ENCODE measurements at places on chromosomes 13 and 19. TPM values are rescaled to one million over a fixed set of nuclear protein-coding genes. Genes with fewer than 3 reads are reported as not detected.

FGF22 gene
- total RNA-seq: 0.44 TPM

ZNF726 gene
- total RNA-seq: 0.60 TPM

DNA sequence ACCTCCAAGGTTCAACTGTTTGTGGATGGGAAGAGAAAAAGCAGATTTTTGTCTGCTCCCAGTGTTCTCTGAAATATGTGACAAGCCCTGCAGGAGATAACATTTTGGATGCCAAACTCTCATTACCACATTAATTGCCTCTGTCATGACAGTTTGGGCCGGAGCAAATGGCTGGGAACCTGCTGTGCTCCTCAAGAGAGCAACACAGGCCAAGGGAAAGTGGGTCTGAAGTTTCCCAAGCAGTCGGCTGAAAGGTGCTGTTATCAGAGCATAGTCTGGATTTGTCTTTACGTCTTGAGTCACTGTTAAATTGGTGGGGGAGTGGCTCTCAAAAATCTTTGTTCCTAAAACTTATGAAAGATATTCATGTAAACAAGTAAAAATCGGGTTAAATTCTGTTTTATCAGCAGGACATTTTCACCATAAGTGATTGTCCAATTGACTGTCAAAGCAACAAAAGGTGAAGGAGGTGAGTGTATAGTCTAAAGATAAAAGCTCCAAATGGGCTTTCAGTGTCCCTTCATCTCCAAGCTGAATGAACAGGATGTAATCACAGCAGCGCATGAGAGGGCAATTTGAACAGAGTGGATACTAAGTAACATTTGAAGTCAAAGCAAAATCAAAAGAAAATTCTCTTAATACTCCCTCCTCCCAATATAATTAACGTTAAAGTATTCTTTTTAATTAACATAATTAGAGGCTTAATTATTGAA is 844.8 kb downstream of the PCDH17 start:
- DNase-seq: no peak

DNA sequence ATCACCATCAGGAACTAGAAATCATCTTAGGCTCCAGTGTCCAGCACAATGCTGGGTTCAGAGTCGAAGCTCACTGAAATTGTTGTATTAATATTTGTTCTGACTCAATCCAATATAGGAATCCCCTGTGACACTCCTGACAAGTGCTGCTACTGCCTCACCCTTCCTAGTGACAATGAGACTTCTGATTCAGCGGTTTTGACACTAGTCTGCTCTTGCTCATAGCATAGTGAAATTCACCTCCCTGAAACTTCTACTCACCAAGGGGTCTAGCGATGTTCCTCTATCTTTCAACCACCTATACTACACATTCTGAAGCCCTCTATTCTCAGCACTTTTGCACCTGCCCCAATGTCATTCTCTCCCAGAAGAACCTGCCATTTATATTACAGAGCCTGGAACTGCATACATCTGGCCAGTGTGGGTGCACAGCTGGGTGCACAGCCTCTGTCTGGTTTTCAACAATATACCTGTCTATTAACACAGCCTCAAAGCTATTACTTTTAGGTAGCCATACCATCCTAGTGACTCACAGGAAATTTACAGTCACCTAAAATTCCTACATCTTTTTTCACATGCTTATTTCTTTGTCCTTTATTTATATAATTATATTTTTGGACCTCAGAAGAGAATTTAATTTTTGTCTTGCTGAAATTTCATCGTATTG is 88.3 kb downstream of the DOCK9 start:
- DNase-seq: no peak

DNA sequence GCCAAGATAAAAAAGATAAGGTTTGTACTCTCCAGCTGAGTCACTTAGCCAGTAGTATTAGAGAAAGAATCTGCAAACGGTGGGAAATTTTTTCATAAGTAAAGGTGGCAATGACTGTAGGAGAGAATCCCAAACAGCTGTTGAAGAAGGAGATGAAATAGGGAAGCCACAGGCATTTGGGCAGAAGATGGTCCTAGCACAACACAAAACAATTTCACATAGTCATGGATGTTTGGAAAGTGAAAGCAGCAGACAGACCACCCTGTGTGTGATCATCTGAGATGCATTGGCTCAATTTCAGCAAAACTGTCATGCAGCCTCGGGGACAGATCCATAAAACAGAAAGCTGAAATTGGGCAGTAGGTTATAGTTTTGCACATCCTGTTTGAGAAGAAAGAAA is 2832.4 kb downstream of the PCDH9 start:
- DNase-seq: no peak

DNA sequence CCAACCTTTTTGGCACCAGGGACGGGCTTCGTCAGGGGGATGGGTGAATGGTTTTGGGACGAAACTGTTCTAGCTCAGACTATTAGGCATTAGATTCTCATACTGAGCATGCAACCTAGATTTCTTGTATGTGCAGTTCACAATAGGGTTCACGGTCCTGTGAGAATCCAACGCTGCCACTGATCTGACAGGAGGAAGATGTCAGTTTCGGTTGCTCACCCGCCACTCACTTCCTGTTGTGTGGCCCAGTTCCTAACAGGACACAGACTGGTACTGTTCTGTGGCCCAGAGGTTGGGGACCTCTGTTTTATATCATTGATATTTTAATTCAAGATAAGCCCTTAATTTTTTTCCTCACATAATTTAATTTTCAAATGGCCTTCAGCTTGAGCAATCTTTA is 26.7 kb upstream of the TDRD3 start:
- DNase-seq: no peak

DNA sequence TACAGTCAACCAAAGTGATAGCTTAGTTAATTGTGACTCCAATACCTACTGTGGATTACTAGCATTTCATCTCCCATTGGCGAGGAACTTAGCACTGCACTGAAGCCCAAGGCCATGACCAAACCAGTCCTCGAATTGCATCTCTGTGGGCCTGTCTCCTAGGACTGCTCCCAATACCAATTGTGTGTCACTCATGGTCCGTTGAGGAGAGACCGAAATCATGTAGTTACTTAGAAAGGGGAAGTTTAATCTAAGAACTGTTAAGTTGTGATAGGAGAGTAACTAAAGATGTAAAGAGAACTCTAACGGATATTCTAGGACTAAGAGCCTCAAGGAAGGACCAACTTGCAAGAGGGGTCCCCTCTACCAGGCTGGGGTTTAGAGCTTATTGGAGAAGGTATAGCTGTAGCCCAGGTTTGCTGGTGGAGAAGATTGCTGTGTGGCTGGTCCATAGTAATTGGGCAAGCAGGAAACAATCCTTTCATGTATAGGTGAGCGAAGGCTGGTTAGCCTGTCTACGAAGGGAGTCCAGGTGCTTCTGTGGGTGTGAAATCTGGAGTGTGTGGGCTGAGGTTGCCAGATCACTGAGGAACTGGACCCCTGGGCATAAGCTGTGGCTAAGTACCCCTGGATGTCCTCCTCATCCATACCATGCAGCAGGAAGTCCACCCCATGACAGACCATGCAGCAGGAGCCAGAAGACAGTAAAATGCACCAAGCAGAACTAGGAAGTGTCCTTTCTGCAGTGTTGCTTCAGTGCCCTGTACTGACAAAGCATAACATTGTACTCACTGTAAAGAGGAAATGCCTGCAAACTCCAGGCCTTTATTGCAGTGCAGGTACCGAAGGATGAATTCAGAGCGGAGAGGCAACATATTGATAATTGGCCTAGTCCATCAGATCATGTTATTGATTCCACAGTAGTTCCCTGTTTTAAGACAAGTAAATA is 30.8 kb downstream of the DNAJC3 start:
- DNase-seq: no peak

DNA sequence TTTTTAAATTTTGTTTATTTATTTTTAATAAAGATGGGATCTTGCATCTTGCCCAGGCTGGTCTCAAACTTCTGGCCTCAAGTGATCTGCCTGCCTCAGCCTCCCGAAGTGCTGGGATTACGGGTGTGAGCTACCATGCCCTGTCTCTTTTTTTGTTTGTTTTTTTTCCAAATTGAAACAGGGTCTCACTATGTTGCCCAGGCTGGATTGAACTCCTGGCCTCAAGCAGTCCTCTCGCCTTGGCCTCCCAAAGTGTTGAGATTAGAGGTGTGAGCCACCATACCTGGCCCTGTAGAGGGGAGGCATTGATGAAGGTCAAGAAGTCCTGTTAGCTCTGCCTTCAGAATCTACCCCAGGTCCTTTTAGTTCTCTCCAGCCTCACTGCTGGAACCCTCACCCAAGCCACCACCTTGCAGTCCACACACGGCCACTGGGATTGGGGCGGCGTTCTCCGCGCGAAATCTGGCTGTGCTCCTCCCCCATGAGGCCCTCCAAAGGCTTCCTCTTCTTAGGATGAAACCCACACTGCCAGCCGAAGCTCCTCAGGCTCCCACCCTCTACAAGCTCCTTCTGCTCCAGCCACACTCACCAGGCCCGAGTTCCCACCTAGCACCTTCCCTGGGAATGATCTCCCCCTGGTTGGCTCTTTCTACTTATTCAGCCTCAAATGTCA is 34.9 kb downstream of the ACTN4 start:
- no peak for DNase-seq

- DNase-seq: no peak
Observed at GRCh38 chr19:16134510-16134909, 9.0 kb upstream of the HSH2D start.

DNA sequence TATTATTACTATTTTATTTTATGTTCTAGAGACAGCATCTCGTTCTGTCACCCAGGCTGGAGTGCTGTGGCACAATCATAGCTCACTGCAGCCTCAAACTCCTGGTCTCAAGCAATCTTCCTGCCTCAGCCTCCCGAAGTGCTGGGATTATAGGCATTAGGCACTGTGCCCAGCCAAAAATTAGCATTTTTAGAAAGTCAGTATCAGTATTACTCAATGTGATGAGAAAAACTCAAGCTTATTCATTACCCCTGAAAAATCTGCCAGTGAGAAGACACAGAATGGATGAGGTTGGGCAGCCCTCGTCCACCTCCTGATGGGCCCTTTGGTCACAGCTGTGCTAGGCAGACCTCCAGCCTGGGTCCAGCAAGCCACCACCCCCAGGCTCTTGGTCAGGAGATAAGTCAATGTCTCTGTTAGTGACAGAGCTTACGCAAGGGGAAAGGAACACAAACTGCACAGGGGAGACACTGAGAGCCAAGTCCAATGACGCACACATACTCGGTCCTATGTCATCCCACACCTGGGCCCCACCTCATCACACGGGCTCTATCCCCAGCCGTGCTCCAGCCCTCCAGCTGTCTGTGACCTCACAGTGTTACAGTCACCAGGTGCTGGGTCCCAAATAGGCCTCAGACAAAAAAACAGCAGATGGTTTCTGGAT is 19.8 kb downstream of the PEPD start:
- no peak for DNase-seq

DNA sequence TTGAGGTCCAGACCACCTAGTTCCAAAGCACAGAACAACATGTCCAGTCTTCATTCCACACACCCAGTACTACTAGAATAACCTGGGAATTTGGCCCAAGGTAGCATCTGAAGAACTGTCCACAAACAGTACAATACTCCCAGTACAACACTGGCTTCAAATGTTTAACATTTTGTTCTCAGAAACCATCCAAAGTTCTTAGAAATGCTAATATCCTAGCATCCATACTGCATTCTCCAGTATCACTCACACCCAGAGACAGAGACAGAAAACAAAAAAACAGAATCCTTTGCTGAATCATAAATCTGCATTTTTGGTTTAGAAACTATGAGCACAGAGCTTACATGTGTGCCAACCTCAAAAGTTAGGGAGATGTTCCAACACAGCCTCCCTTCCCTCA is 490.8 kb downstream of the FOXO1 start:
- no peak for DNase-seq

- DNase-seq: no peak
Observed at GRCh38 chr13:24081387-24081786, 79.1 kb upstream of the SPATA13 start.

GRCh38 chr19:47358936-47359335 is 9.8 kb downstream of the DHX34 start:
- no peak for DNase-seq

GRCh38 chr13:110436276-110436675 is 125.2 kb downstream of the RAB20 start:
- DNase-seq: no peak

- DNase-seq: no peak
Observed at GRCh38 chr13:80668452-80668851, 327.5 kb upstream of the SPRY2 start.

- DNase-seq: no peak
Observed at GRCh38 chr13:20566468-20566897, 474 bp upstream of the IFT88 start.

Data from left cardiac atrium (tissue), 4 donors.